ENCODE measurements at places on chromosomes 7 and 10.

DNA sequence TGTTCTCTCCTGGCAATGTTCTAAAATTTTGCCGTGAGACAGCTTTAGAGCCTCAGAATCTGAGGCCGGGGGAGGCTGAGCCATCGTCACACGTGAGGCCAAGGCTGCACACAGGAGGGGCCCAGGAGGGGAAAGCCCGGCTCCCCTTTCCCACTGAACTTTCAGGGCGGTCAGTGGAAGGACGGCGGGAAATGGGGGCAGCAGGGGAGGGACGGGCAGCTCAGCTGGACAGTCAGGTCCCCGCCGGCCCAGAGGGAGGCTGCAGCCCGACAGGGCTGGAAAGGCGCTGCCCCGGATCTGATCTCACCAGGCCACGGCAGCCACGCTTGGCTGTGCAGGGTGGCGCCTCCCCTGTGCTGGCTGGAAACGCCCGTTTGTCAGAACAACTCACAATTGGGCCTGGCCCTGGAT lies 43.3 kb upstream of the ADGRA1 start:
- DNase-seq = no peak

DNA sequence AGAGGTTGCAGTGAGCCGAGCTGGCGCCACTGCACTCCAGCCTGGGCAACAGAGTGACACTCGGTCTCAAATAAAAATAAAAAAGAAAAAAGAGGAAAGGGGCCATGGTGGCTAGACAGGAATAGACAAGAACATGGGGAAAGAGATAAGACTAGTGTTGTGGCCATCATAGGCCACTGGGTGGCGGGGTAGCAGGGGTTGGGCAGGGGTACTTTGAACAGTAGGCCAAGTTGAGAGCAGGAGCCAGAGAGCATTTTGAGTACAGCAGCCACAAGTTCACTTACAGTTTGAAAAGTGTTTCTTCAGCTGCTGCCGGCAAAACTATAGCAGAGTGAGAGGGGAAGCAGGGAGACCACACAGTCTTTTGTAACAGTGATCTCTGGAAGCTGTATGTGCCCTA lies 656.0 kb downstream of the CNTNAP2 start:
- DNase-seq = no peak

DNA sequence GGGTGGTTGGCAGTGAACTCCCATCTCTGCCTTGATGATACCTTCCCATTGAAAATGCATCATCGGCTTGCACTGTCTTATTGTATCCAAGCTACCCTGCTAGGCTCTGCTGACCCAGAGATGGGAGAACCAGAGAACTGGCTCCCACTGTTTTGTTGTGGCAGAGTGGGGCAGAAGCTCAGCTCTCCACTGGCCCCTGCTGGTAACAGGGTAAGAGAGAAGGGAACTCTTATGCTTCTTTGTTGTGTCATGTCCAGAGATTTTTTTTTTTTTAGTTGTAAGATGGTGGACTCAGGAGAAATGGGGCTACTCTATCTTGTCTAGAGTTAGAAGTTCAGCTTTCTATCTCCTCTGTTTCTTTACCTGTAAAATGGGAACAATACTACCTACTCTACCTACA lies 100.5 kb upstream of the SDK1 start:
- DNase-seq = no peak

GRCh38 chr10:128035557-128035973 lies 90.7 kb downstream of the MKI67 start:
- DNase-seq = peak; percentile 28

Measured in T follicular helper cell (primary cell).